ENCODE measurements at places on chromosomes 12 and 14.
A peak's percentile ranks its signal among the peaks of the same experiment; 100 is the strongest.

- DNase-seq, result no peak
Measured at GRCh38 chr12:20220339-20220738, 148.0 kb upstream of the PDE3A start.

DNA sequence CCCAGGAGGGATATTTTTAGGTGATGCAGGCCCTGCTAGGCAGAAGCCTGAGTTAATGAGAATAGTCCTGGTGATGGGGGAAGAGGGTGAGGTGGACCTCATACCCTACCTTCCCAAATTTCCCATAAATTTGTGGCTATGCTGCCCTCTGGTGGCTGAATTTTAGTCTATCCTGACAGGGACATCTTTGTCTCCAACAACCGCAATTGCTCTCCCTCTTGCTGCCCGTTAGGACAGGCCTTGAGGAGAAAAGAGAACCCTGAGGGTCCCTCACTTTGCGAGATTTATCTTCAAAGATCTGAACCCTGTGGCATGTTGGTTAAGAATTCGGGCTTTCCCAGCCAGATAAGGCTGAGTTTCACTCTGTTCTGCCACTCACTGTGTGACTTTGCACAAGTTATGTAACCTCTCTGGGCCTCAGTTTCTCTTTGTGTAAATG, 9.8 kb upstream of the ZNF385A start:
- no peak for DNase-seq

GRCh38 chr12:49889361-49890095, 14.2 kb downstream of the FAIM2 start:
- no peak for DNase-seq

DNA sequence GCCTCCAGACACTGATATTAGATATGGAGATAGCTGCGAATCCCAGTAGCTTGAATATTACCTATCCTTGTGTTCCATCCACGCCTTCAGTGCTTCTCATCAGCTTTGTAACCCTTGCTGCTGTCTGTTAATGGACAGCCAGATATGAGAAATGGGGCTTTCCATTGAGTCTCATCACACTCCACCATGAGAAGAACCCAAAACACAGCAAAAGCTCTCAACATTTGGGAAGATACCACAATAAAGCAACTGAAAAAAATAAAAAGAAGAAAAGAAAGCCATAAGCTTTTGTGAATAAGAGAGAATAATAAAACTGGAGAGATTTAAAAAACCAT, 225.4 kb downstream of the GALC start:
- DNase-seq, result no peak

GRCh38 chr12:123937707-123938591, 34.7 kb downstream of the CCDC92 start:
- peak; percentile 14 for DNase-seq

GRCh38 chr12:127570387-127570786, 696.6 kb upstream of the TMEM132C start:
- DNase-seq, result no peak

GRCh38 chr12:12839873-12840579, 26.9 kb downstream of the DDX47 start:
- DNase-seq, result no peak

DNA sequence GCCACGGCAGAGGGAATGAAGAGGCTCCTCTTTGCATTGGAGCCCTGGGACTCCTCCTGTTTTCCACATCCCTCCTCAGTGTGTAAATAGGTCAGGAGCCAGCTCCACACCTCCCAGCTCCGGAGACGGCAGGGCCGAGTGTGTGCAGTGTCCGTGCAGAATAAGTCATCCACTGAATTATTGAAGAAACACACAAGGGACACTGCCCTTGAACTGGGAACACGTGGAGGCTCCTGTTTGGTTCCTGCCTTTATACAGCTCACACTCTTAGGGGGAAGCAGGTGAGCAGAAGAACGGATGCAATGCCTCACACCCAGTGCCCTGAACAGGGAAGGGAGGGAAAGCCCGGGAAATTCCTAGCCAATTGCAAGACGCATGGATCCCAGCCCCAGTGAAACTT, 10.4 kb upstream of the FZD10 start:
- DNase-seq, result no peak

DNA sequence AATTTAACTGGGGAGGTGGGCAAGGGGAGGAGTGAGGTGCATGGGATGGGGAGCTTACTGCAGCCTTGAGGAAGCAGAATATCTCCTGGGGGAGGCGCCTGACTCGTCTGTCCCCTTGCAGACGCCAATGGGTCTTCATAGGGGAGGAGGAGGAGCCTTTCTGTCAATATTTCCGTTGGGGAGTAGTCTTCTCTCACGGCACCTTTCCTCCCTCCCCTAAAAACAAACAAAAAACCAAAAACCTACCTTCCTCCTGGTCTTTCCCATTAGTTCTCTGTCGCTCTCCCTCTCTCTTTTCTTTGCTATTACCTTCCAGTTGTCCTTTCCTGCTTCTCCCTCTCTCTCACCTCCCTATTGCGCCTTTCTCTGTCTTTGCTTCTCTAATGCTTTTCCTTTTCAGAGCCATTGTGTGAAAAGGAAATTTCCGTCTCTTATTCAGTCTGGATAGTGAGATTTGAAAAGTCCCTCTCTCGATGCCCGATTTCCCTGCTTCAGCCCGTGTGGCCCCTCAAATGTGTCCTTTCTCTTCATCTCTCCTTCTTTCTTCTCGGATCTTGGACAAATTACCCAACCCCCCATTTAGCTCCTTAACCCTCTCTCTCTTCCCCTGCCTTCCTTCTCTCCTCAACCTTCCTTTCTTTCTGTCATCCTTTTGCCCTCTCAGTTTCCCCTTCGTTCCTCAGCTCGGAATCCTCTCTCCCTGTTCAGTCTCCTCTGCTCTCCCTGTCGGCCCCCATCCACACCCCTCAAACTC, 5.9 kb downstream of the GPR84 start:
- DNase-seq, result no peak

DNA sequence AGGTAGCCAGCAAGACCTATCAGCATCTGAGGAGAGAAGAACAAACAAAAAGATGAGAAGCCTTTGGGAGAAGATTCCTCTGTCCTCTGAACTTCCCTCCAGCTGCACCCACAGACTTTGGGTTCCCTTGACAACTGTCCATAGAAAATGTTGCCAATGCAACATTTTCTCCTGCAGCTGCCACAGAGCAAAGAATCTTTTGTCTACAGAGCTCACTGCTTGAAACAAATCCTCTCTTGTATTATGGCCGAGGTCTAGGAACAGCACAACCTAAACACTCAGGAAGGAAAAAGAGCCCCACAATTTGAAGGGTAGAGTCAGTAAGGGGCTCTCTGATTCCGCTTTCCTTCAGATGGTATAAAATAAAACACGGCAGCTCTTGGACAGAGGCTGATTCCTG, 14.3 kb downstream of the POMT2 start:
- DNase-seq, result no peak

GRCh38 chr14:69232388-69232787, 27.6 kb upstream of the GALNT16 start:
- no peak for DNase-seq

DNA sequence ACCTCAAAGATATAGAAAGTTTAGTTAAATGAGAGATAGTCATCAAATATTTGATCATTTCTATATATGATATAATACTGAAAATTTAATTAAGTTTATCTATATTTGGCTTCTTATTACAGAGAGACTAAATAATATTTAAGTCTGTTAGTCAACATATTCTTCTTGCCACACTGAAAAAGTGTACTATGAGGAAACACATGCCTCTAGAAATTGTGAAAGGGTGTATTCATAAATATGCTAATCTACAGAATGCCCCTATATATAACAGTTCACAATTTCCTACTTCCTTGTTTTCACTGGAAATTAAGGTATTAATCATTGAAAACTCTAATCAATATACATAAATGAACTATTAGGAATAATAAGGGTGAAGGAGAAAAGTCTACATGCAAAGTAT, 31.4 kb upstream of the ETV6 start:
- DNase-seq, result no peak

GRCh38 chr12:122846622-122847515, 11.6 kb downstream of the HIP1R start:
- no peak for DNase-seq

DNA sequence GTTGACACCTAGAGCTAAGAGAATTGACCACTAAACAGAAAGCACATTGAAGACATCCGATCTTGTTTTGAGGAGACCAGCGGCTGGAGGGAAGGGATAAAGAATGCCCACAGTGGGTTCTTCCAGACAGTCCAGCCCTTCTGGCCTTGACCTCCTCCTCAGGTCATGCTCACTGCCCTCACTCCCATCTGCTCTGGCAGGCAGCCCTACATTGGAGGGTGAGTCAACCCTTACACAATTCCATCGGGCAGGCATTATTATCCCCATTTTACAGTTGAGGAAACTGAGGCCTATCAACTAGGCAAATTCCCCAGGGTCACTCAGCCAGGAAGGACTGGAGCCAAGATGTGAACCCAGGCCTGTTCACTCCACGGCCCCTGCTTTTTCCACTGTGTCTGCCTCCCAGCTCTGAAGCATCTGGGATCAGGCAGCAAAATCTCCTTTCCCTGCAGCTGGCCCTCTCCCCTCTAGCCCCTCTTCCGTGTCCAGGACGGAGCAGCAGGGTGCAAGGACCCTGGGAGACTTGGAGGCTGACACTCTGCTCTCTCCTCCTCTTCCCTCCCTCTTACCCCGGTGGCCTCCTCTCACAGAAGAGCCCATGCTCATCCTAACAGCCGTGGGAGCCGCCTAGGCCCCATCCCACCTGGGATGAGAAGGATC, 5.3 kb downstream of the SCNN1A start:
- DNase-seq, result no peak

DNA sequence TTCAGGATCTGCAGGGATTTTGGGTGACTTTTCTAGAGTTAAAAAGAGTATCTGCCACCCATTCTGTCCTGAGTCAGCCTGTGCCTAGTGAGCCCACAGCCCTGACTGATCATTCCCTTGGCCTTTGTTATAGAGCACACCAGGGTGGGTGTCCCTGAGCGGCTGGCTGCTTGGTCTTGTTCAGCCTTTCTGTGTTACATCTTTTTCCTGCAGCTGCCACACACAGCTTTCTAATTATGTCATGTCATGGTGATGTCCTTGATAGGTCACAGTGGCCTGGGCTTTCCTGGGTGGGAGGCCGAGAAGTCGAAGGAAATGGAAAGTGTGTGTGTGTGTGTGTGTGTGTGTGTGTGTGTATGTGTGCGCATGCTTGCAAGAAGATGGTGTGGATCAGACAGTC, 293.2 kb upstream of the CRY1 start:
- DNase-seq, result no peak

DNA sequence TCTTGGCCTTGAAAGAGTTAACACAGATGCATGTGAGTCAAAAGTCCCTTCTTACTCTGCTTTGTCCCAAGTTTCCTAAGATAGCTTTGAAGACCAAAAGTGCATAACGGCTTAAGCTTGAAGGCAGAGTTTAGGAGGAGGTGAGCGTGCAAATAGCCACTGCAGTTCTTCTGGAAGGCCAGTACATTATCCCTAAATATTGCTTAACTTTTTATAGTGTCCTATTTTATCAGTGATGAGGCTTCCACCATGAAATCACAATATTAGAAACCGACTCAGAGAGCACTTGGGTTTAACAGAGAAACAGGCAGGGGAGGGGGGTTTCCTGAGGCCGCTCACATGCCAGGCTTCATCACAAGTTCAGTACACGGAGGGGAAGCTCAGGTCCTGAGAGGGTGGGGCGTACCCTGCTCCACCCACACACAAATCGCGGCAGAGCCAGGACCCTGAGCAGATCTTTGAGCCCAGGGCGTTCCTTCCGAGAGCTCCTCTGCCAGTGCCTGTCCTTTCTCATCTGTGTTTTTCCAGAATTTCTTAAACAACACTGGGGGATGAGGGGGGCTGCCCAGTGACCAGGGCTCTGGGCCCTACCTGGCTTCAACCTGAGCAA, 26.8 kb upstream of the BDKRB2 start:
- DNase-seq, result no peak

- no peak for DNase-seq
Measured at GRCh38 chr12:56042843-56043242, 1.1 kb downstream of the RPS26 start.

DNA sequence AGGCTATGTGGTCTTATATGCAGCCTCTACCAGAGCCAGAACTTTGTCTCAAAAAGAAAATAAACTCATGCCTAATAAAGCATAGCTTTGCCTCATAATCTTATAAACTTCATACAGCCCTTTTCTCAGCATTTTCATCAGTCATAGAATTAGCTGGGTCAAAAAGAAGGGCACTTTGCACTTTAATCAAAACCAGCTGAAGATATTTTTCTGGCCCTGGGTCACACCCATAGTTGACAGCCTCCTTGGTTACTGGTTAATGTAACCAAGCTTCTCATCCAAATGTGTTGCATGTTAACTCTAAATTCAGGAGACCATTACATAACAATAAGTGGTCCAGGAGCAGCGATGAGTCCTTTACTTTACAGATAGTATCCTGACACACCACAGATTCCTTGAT, 558.2 kb downstream of the FLRT2 start:
- no peak for DNase-seq

DNA sequence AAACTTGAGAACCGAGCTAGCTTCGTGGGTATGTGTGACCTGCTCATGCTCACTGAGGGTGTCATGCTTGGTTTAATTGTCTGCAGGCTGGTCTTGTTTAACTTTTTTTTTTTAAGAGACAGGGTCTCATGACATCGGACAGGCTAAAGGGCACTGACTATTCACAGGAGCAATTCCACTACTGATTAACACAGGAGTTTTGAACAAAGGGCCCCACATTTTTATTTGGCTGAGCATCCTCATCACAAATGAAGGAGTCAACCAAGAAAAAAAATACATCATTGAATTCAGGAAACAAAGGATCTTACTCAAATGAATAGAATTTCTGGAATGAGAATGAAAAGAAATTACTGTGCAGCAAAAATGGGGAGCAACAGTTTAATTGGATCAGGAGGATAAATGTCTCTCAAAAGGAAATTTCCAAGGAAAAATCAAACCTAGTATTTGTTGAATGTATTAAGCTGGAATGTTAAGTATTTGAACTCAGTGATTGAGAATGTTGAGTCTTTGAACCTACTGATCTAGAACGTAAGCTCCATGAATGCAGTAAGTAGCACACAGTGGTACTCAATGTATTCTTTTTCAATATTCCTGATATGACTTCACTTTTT, 20.8 kb upstream of the PYROXD1 start:
- DNase-seq, result no peak

- DNase-seq, result no peak
Measured at GRCh38 chr14:78130356-78130755, 39.8 kb upstream of the NRXN3 start.

All from stimulated activated CD8-positive, alpha-beta memory T cell treated with anti-CD3 and anti-CD28 coated beads, Interleukin-15, amount 100 ng/mL, for 1 hour (primary cell).